GM13976 (cell line): ENCODE measurements at places on chromosomes 6 and 20.

DNA sequence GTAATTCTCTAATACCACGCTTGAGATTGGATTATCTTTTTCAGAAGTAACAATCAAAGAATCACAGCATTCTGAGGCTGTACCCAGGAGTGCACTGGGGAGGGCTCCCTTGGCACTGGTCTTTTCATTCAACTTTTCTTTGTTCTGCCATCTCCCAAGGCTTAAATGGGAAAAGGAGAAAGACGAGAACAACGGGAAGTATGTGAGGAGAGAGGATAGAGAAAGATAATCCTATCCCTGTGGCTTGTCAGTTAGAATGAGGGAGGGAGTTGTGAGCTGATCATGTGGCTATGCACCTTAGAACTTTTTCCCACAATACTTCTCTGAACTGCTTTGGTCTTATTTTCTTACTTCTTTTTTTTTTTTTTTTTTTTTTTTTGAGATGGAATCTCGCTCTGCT lies 83.1 kb downstream of the CAP2 start:
- no peak for DNase-seq

DNA sequence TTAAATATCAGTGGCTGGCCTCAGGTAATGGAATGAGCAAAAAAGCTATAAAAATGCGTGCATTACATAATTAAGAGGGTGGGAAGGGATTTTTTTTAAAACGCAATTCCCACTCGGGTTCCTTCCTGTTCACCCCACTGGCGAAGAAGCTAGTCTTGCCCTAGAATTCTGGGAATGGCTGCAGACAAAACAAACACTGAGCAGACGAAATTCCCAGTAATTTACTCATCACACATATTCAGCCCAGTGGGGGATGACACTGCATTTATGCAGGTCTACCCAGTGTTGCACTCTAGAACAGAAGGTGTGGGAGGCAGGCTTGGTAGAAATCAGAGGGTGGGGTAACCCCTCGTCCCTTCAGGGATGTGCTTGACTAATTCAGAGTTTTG lies 2695.0 kb upstream of the DEFB115 start:
- DNase-seq, result no peak

GRCh38 chr6:20707870-20708269 lies 173.6 kb downstream of the CDKAL1 start:
- DNase-seq, result no peak

- DNase-seq, result no peak
These were observed 4.5 kb upstream of the RAB44 start for GRCh38 chr6:36692861-36693702.

GRCh38 chr6:91221072-91221720 lies 634.3 kb upstream of the MAP3K7 start:
- no peak for DNase-seq
